GM23248 (cell line): ENCODE measurements at places on chromosomes 2 and 18. TPM values are rescaled to one million over a fixed set of nuclear protein-coding genes. Genes with fewer than 3 reads are reported as not detected.

DNA sequence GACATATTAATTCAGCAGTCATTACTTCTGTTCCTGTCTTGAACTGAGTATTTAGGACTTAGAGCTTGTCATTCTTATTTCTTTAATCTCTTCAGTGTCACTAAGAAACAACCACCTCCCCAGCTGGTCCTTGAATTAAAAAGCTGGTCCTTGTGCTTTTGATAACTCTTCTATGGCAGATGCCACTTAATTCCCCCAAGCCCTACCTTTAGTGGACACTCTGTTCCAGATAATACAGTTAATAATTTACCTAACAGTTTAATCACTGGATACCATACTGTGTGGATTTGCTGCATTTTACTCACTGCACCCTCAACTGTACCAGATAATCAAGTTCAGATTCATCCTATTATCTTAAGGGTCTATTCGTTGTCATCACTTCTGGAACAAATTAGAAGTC, 73.1 kb downstream of the SKA1 start:
- H3K4me1 ChIP-seq, result no peaks in the 10 kb centered on the region
- no peak for DNase-seq
- no peak overlapping the region for H3K27ac ChIP-seq
- no peaks in the 10 kb centered on the region for H3K27me3 ChIP-seq

DNA sequence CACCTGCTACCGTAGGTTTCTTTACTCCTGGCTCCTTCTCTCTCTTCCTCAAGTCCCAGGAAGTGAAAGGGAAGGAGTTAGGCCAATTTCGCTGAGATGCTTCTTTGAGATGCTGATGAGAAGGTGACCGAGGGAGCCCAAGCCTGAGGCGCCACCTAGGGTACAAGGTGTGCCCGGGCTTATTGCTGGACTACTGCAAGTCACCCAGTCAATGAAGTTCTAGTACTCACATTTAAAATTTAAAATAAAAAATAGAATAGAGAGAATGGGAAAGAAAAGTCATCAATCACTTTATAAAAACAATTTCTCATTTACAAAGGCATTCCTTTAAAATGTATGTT, 45.3 kb downstream of the ACAA2 start:
- peak; percentile 61 for DNase-seq
- H3K4me3 ChIP-seq, result no peak overlapping the region

The CRACDL gene
- polyA plus RNA-seq, result not detected in 2 replicates

The FBXO15 gene
- polyA plus RNA-seq, result 0.54 and 1.1 TPM in 2 replicates

The NCKAP5 gene
- polyA plus RNA-seq, result 0.38 and 0.86 TPM in 2 replicates

GRCh38 chr2:196140213-196140612, 31.2 kb downstream of the STK17B start:
- H3K4me3 ChIP-seq, result no peak overlapping the region
- H3K27ac ChIP-seq, result no peak overlapping the region
- H3K36me3 ChIP-seq, result peaks cover 55% of the 10 kb centered on the region
- no peaks in the 10 kb centered on the region for H3K27me3 ChIP-seq
- peaks cover 16% of the 10 kb centered on the region for H3K4me1 ChIP-seq

The OTOS gene
- not detected in 2 replicates for polyA plus RNA-seq

The SLC5A7 gene
- polyA plus RNA-seq, result not detected in 2 replicates

DNA sequence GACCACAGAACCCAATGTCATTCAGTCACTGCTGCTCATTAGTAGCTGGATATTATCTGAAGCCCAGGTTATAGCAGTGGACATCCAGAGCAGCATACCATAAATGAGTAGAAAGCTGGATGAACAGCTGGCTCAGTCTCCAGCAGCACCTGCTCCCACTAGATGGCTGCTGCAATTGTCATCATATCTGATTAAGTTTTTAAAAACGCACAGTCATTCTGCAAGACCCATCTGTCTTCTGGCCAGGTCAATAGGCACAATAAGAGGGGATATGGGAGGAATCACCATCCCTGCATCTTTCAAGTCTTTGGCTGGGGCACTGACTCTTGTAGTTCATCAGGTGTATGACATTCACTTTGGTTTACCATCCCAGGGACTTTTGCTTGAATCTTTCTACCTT, 55.1 kb upstream of the XDH start:
- no peak overlapping the region for H3K27ac ChIP-seq
- no peaks in the 10 kb centered on the region for H3K27me3 ChIP-seq
- H3K36me3 ChIP-seq, result no peaks in the 10 kb centered on the region
- no peak for DNase-seq
- H3K4me1 ChIP-seq, result peaks cover 1% of the 10 kb centered on the region; the same call in 1 of the 2 replicates
- no peak overlapping the region for H3K4me3 ChIP-seq

The GCG gene
- not detected in 2 replicates for polyA plus RNA-seq

The GRB14 gene
- polyA plus RNA-seq, result 0.22 and 0.23 TPM in 2 replicates

GRCh38 chr2:171878481-171878993, 15.5 kb downstream of the SLC25A12 start:
- H3K4me1 ChIP-seq, result peaks cover 21% of the 10 kb centered on the region
- no peaks in the 10 kb centered on the region for H3K27me3 ChIP-seq
- H3K36me3 ChIP-seq, result no peaks in the 10 kb centered on the region

DNA sequence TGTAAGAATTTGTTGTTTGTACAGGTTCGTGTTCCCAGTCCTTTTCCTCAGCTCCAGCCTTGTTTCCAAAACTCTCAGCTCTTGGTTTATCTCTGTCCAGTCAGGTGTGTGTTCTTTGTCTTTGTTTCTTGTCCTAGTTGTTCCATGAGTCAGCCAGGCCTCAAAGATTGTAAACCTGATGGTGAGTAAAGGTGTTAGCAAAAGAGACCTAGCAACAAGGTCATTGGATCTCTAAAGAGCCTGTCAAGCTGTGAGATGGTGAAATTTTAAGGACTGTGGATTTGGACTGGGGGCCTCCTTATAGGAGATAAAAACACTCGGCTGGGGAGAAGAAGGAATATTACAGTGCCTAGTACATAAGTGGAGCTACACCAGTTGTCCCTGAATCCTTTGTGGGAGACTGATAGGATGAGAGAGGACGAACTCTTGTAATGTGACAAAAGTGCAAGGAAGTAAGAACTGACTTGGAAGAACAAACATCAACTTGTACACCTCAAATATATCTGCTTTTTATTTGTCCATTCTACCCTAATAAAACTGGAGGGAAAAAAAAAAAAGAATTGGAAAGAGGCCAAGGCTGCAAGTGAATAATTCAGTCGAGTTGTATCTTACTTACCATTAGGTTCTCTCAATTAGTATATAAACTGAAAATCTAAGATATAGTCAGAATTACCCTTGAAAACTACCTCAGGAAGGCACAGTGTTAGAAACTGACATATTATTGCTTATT, 37.2 kb downstream of the ITGA6 start:
- no peak overlapping the region for H3K27ac ChIP-seq
- H3K4me3 ChIP-seq, result no peak overlapping the region
- DNase-seq, result no peak
- H3K27me3 ChIP-seq, result no peaks in the 10 kb centered on the region
- H3K36me3 ChIP-seq, result no peaks in the 10 kb centered on the region
- H3K4me1 ChIP-seq, result peaks cover 16% of the 10 kb centered on the region

The KIF1A gene
- 0.05 and 0.22 TPM in 2 replicates for polyA plus RNA-seq

DNA sequence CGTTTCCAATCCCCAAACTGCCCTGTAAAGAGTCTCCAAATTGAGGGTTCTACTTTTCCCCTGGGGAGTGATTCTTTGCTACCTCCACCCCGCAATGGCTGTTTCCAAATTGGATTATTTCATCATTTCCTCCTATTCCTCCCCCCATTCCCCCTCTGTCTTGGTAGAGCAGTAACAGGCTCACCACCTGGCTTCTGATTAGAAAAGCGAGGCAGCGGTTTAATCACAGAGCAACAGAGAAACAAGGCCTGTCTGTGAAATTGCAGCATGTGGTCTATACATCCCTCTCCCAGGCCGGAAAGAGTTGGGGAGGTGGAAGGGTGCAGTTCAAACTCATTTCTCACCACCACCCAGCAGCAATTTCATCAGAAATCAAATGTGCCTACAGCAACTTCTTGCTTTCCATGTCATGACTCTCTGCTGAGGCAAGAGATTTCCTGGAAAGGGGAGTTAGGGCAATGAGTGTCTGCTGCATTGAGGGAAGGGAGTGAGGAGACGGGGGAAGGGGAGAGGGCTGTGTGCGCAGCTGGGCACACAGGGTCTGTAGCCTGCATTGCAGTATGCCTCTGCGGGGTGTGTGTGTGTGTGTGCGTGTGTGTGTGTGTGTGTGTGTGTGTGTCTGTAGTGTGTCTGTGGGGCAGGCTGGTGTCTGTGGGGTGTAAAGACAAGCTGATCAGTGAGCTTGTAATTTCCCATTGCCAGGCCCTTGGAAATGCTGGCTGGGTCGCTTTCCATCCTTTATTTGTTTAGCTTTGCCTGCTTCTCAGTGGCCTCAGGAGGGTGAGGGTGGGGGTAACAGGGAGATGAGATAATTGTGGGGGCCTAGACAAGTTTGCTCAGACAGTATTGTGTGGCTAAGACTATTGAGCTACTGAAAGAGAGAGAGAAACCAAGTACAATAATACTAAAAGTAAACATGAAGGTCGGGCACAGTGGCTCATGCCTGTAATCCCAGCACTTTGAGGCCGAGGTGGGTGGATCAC, 13.5 kb upstream of the IGFBP2 start:
- peak; percentile 42 for DNase-seq
- H3K27me3 ChIP-seq, result no peaks in the 10 kb centered on the region
- peaks cover 11% of the 10 kb centered on the region; the same call in 1 of the 2 replicates for H3K4me1 ChIP-seq
- H3K4me3 ChIP-seq, result no peak overlapping the region
- no peak overlapping the region for H3K27ac ChIP-seq
- no peaks in the 10 kb centered on the region for H3K36me3 ChIP-seq
